Muscle of leg (tissue), 16 donors: ENCODE measurements at places on chromosomes 16 and 17. TPM values are rescaled to one million over a fixed set of nuclear protein-coding genes. Genes with fewer than 3 reads are reported as not detected.

KRTAP16-1 gene
- not detected for total RNA-seq

C17orf113 gene
- total RNA-seq, result 1.5 TPM

AHSP gene
- total RNA-seq, result 19.2 TPM

GRCh38 chr17:71585540-71585939 is 535.3 kb upstream of the SOX9 start:
- DNase-seq, result no peak

- no peak for DNase-seq
Observed at GRCh38 chr16:6932871-6933385, 399.7 kb upstream of the RBFOX1 start.

- DNase-seq, result no peak
Observed at GRCh38 chr16:30887927-30888326, 6.0 kb downstream of the BCL7C start.

DNA sequence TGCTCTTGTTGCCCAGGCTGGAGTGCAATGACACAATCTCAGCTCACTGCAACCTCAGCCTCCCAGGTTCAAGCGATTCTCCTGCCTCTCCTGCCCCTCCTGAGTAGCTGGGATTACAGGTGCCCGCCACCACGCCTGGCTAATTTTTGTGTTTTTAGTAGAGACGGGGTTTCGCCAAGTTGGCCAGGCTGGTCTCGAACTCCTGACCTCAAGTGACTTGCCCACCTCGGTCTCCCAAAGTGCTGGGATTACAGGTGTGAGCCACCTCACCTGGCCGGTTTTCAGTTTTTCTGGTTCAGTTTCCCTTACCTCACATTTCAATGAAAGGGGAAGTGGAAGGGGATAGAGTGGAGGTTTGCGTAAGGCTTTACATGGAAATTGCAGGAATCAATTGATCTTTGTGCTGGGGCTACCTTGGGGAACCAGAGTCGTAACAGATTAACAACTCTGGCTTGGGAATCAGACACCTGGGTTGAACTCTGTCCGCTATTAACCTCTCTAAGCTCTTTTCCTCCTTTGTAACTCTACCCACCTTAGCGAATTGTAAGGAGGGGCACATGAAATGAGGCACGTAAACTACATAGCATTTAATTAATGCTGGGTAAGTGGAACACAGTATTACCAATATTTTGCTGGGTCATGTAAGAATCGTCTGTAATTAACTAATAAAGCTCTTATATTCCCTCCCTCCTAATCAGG is 3.2 kb downstream of the MPV17L start:
- DNase-seq, result no peak

DNA sequence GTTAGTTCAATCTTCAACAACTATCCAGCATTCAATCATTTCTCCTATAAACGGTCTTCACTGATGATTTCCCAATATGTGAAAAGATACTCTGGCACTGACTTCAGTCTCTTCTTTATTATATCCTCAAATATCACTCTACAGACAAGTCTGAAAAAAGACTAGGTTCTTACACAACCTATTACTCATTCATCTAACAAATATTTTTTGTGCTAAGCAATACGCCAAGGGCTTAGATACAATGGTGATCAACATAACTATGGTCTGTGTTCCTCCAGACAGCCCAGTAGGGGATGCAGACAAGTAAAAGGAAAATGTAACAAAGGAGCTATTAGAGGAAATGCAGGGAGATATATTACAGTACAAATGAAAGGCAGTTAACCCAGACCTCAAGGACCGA is 63.9 kb downstream of the MYO1D start:
- DNase-seq, result no peak
